ENCODE measurements at places on chromosomes 5 and 9.

DNA sequence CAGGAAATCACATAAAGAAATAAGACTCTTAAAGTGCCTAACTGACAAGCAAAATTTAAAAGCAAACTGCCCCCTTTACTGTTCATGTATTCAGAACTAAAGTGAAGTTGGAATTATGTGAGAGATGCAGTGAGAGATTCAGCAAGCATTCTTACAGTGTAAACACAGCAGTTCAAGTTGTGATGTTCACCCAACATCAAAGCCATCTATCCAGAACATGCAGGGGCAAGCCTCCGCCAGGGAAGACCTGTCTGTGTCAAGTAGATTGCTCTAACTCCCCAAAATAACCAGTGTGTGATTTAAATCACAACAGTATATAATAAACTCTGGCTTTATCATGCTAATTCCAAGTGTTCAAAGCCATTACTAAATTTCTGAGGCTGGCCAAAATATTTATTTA is 233.3 kb downstream of the BNC2 start:
- DNase-seq = no peak

DNA sequence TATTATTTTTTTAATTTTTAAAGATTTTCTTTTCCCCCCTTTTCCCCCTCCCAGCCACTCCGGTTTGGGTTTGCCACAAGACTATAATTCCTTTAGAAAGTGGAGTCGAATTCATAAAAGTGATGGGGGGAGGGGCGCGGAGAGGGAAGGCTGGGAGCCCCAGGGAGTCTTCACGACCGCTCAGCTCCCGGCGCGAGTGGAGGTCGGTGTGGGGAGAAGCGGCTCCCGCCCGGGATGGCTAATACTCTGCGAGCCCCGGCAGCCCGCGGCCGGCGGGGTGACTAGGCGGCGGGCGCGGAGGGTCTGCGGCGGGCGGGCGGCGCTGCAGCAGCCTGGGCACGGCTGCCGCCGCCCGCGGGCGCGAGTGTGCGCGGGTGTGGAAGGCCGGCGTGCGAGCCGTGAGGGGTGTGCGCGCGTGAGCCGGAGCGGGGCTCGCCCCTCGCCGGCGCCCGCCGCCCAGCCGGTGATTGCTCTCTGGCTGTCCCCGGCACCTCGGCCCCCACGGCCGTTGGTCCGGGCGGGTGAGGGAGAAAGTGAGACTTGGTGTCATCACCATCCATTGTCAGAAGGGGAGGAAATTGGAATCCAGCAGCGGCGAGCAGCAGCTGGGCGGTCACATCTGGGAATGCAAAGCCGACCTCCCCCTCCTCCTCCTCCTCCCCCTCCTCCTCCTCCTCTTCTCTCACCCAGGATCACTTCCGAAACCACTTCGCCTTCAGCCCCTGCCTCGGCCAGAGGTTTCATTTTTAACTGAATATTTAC is at the start of gene PARP8:
PARP8 (plus strand) TSS at position 377 of the 762 bp plus-strand sequence. CDS start 459 bp downstream, outside the sequence.
- DNase-seq = peak; percentile 25

DNA sequence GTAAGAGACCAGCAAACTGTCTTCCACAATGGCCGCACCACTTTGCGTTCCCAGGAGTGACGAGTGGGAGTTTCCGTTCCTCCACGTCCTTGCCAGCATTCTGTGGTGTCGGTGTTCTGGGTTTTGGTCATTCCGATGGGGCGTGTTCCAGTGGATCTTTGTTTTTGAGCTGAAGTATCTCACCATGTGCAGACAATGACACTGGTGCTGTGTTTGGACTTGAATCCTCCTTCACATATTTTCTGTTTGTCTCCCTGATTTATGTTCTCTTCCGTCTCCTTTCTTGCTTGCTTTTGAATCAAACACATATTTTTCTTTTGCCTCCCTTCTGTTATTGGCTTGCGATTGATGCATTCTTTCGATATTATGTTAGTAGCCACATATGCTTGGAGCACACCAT is 60.8 kb upstream of the IRX4 start:
- DNase-seq = no peak

DNA sequence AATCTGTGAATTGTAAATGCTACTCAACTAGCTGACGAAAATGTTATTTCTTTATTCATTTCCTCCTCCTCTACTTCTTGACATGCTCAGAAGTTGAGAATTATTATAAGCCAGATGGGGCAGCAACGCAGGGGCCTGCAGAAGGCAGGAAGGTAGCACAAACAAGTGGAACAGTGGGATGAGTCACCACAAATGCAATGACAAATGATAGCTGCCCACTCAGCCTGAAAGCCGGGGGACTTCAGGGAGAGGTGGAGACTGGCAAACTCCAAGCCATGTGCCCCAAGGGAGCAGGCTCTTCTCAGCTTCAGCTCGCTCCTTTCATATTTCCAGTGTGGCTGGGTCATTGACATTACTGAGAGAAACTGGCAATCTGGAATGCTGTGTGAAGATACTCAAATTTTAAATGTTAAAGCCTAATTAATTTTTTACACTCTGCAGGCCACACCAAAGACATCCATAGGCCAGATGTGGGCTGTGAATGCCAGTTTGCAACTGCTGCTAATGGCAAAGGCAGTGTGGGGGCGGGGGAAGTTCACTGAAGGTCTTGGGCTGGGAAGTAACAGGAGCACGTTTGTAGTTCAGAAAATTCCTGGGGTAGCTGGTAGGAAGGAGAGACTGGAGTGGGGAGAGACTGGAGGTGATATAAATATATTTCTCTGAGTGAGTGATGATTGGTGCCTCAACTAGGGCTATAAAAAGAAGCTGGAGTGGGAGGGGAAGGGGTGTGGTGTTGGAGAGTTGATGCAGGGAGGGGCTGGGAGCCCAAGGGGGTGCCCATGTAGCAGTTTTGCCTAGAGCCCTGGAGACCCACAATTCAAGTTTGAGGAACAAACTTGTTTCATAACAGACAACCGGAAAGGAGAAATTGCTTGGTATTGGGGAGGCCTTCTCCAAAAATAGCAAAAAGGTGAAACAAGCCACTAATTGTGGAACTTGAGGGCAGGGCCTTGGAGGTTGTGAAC is 20.8 kb upstream of the ADRB2 start:
- no peak for DNase-seq

- no peak for DNase-seq
These were observed 30.2 kb downstream of the TJP2 start for GRCh38 chr9:69204326-69204725.

GRCh38 chr9:70043689-70044489 is at the start of gene MAMDC2:
TSS of gene MAMDC2 (plus strand) at chr9:70043848. CDS start at chr9:70044198, 350 bp downstream.
- DNase-seq = no peak

GRCh38 chr9:20256284-20256948 is 365.9 kb downstream of the MLLT3 start:
- DNase-seq = no peak

- DNase-seq = peak; percentile 17
These were observed 79.5 kb upstream of the FAM169A start for GRCh38 chr5:74945561-74946165.

- DNase-seq = no peak
These were observed 12.9 kb upstream of the AJM1 start for GRCh38 chr9:136829412-136829811.

DNA sequence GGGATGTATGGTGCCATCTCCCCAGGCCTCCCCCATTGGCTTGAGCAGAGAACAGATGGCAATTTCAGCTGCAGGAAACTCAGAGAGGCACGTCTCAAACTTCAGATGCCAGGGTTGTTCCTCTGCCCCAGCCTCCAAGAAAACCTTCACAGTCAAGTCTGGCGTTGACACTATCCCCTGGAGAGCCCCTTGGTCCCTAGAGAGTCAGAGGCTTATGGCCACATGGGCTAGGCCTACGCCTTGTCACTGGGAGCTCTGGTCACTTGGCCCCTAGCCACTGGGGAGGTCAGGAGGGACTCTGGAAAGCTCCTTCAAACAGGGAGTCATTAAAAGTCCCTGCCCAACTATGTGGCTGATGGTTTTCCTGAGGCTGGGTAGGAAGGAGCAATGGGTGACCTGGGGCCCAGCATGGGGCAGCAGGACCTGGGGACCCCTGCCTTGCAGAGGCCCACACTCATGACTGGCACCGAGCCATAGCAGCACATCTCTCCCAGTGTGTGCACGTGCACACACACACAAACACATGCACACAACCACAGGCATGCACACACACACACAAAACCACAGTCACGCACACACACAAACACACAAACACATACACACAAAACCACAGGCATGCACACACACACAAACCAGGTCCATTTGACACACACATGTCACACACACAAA is 144.2 kb downstream of the GADD45G start:
- no peak for DNase-seq

DNA sequence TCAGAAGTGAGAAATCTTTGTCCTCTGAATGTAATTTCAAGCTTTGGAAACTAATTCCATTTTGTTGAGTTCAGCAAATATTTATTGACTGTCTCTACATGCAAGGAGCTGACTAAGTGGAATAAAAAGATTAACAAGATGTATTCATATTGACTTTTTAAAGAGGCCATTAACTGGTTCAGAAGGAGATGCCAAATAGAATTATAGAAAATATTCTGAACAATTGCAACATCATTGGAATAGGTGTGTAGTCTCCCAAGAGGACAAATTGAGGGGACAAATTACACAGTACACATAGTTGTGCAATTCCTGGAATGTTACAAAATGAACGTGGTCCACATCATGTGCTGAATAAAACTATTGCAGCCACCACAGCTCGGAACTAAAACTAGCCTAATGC is 224.2 kb downstream of the NPR3 start:
- DNase-seq = no peak

GRCh38 chr5:72160329-72160728 is 53.1 kb downstream of the MAP1B start:
- no peak for DNase-seq

DNA sequence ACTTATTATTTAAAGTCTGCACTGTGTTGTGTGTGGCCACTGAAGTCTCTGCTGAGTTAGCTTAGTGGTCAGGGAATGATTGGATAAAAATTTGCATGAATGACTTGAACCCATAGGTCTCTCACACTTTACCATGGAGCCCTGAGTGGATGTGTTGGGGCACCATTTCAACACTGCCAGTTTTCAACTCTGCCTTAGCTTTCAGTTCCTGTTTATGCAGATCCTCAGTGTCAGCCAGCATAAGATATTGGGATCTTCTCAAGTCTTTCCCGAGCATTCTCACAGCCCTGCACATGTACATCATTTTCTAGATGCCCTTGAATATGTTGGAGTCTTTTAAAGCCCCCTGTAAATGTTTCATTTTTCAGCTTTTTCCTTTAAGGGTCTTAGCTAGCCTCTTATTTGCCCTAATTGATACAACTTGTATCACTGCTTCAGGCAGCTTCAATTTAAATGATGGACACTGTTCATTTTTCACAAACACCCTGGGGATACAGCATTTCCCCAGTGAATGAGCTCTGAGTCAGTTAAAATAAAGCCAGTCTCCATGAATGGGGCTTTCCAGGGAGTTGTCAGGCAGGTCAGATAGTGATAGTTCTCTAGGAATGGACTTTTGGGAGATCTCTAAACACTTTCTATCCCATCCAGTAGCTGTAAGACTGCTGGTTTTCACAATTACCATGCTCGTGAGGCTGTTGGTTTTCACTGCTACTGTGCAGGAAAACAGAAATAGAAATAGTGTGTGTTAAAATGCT is 211.9 kb upstream of the PAPPA start:
- DNase-seq = no peak

GRCh38 chr5:143244000-143244736 is 159.3 kb downstream of the NR3C1 start:
- DNase-seq = no peak

DNA sequence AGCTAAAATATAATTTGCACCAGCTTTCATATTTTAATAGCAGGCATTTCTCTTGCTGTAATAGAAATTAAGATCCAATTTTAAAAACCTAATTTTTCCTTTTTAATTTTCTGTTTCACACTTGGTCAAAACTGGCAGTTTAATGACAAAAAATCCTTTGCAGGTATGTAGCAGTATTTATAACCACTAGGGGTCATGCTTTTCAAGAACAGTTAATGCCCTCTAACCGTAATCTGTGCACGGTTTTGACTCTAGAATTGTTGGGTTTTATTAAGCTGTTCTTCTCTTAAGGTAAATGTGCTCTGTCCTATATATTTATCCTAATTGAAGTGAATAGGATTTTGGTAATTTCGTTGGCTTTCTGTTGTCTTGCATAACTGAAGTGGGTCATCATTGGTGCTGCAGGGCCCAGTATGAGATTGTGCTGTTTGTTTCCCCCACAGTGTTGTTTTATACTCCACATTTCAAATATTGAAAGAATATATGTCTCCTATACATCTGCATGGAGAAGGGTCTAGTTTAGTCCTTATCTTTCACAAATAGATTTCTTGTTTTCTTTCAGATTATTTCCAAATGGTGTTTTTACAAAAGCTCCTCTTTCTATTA is 107.4 kb downstream of the SCAMP1 start:
- no peak for DNase-seq

DNA sequence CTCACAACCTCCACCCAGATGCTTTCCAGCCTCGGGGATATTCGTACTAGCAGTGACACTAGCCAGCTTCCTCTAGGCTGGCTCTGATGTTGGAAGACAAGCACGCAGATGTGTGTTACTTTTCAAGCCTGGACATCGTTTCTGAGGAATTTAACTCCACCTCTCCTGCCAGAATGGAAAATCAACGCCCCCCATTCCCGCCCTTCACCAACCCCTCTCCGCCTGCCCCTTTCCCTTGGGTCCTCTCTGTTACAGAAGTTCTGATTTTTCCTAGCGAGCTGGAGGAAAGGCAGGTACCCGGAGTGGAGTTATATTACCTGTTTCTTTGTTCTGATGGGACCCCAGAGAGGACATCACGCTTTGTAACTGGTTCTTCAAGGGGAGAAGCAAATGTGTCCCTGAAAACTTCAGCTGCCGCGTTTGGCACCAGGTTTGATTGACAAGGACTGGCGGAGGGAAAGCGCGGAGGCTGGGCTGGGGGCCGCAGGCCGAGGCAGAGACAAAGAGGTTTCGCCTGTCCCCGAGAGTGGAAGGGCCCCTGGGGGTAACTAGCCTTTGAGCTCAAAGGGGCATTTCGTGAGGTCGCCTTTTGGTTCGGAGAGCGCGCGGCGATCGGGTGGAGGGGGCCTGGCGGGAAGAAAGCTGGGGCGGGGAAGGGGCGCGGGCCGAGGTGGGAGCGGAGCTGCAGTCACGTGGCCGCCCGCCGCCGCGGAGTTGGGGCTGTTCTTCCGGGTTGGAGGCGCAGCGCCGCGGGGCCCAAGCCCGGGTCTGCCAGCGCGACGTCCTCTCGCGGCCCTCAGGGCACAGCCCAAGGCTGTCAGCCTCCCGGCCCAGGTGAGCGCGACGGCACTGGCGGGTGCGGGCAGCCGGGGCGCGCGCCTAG is at the start of gene NNT:
NNT (plus strand) TSS at position 720 of the 883 bp plus-strand sequence. CDS start 6,016 bp downstream, outside the sequence.
- peak; percentile 68 for DNase-seq

GRCh38 chr5:158698768-158699284 is 400.9 kb downstream of the EBF1 start:
- DNase-seq = no peak

DNA sequence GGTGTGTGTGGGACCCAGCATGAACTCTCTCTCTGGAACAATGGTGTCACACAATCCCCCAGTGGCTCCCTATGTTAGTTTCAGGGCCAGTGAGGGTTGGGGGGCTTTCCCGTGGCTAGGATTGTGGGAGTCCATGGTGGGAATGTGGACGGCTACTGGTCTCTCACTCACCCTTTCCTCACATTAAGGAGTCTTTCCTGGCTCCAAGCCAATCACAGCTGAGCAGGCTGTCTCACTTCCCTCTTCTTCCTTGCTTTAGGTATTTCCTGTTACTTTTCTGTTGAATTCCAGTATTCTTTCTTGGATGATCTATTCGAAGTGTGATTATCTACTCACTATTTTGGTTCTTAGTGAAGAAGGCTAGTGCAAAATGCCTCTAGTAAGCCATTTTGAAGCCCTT is 324.4 kb upstream of the MPDZ start:
- DNase-seq = no peak
